Hematopoietic multipotent progenitor cell treated with erythropoietin and hydrocortisone succinate and interleukin-3 and kit ligand, for 8 days (in vitro differentiated cells): ENCODE measurements at places on chromosomes 1 and 21.

GRCh38 chr1:2911421-2912178 is 109.7 kb upstream of the ACTRT2 start:
- no peak for DNase-seq

GRCh38 chr1:205772607-205773032 is 2.7 kb downstream of the RAB29 start:
- no peak for DNase-seq

DNA sequence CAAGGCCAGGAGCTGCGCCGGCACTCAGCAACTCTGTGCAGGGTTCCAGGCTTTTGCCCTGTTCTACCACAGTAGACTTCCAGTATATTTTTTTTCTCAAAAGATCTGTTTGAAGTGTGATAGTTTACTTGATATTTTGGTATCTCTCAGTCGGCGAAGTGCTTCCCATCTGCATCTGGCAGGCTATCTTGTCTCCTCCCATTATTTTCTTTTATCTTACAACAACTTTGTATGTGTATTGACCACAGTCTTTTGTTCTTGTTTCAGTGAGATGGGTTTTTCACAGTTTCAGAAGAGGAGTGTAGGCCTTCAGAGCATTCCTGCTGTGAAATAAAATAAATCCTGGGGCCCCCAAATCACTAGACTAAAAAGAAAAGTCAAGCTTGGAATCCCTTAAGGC is 292.9 kb downstream of the PTGER3 start:
- peak; percentile 64 for DNase-seq

DNA sequence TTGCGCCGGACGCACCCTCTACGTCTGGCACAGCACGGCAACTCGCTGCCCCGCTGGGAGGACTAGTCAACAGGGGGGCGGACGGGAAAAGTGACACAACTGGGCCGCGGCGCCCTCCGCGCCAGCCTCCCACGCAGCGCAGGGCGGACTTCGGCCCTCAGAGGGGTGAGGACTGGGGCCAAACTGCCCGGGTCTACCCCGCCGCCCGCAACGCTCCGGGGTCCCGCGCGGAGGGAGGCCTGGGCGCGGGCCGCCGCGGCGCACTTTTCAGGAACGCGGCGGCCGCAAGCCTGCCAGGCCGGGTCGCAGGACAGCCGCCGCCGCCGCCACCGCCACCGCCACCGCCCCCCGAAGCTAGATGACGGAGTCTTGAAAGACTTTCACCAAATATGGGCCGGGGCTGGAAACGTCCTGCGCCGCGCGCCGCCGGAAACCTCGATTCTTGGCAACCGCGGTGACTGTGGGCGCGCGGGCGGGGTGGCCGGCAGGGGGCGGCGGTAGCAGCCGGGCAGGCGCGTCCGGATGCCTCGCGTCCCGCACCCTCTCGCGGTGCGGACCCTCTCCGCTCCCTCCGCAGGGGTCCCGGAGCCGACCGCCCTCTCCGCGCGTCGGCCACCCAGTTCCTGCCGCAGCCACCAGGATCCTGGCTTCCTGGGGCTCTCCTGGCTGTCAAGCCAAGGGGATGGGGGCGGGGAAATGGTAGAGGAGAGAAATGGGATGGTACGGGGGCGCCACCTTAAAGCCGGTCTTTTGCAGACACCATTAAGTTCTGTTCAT is 3.7 kb upstream of the CCN1 start:
- DNase-seq = peak; percentile 59

DNA sequence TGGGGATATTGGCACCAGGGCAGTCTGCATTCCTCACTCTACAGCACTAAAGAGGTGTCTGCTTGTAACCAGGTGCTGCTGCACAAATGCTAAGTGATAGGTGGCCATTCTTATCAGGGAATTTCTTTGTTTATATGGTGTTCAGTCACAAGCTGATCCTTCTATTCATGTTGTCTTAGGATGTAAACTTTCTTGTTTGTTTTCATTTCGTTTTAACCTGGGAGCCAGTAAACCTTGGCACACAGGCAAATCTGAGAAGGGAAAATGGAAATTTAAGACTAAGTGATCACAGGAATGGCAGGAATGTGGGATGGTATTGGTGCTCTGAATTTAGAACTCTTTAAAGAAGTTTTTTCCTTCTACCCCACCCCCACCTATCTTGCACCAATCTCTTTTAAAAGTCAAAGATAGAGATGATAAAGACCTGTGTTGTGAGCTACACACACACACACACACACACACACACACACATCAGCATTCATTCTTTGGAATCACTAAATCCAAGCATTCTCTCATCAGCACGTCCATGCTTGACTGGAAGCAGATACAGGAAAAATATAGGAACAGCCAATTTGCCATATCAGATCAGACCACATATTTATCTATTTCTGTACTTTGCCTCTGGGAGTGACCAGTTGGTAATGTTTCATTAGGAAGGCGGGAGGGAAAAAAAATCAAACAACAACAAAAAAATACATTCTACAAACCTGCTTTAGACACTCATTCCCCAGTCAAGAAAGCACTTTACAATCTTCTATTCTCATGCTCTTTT is 451.4 kb upstream of the ADGRL2 start:
- no peak for DNase-seq

GRCh38 chr1:243792891-243793290 is 57.2 kb downstream of the AKT3 start:
- DNase-seq = no peak

DNA sequence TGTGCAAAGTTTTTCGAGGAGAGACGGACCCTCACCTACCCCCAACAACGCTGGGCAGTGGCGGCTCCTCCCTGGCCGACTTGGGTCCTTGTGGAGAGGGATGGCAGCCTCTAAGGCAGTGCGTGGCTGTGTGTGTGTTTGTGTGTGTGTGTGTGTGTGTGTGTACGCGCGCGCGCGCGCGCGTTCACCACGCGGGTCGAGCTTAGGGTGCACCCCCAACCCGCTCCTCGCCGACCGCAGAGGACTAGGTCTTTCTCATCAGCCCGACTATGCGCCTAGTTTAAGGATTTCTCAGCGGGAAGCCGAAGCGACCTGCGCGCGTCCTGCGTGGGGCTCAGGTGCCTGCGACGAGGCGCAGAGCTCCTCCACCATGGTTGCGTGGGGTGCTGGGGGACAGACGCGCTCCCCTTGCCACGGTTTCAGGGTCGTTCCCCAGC is 940 bp downstream of the SOX13 start:
- no peak for DNase-seq

GRCh38 chr1:47598357-47598756 is 160.5 kb downstream of the FOXD2 start:
- DNase-seq = no peak

GRCh38 chr1:18077657-18078215 is 29.9 kb upstream of the IGSF21 start:
- DNase-seq = no peak

GRCh38 chr1:204511366-204511765 is 4.8 kb upstream of the MDM4 start:
- no peak for DNase-seq

DNA sequence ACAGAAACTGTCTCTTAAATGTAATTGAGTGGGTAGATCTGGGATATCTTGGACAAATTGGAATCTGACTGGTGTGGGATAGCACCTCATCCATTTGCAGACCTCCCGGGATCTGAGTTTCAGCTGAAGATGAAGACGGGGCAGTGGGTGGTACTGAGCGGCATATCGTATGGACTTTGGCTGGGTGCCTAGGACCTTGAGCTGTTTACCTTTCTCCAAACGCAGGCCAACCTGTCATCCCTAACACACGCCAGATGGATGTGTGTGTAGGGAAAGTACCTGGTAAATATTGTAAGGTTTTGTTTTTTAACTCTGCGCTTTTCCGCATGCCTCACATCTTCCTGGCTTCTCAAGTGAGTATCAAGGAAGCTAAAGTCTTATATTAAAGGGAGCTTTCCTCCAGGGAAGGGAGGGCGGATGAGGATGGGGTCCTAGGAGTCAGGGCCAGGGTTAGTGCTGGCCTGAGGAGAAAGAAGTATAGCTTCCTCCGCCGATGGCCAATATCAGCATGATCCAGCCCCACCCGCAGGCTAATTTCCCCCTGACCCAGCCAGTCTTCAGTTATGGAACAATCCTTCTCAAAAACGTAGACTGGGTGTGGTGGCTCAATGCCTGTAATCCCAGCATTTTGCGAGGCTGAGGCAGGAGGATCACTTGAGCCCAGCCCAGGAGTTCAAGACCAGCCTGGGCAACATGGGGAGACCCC is 26.2 kb downstream of the ATP8B2 start:
- no peak for DNase-seq

DNA sequence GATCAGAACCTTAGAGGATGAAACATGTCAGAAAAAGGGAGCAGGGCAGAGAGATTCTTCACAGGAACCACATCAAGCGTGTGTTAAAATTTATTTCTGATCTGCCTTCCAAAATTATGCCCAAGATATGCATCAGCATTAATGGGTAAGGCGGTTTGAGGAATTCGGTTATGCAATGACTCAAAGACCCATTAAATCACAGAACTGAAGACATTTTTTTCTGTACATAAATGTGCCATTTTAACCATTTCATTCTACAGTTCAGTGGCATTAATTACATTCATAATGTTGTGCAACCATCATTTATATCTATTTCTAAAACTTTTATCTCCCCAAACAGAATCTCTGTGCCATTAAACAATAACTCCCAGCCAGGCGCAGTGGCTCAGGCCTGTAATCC is 43.4 kb downstream of the CNST start:
- no peak for DNase-seq

GRCh38 chr1:172727956-172728603 is 69.2 kb downstream of the FASLG start:
- DNase-seq = peak; percentile 77

GRCh38 chr1:105865546-105865945 is 1190.9 kb upstream of the PRMT6 start:
- no peak for DNase-seq

DNA sequence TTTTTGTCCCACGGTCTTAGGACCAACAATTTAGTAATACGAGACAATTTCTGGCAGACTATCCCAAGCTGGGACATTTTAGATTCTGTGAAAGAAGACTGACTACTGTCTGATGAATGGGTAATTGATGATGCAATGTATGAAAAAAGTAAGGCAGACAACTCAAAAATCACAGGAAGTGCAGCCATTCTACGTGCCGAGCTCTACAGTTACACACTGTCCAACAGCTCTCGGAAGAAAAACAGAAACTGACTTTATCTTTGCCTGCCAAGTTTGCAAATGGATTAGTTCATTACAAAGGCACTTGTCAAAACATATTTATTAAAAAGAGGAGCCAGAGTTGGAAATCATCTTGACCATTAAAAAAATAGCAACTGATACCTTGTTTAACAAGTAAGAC is 31.3 kb downstream of the ZBTB8B start:
- DNase-seq = peak; percentile 11

DNA sequence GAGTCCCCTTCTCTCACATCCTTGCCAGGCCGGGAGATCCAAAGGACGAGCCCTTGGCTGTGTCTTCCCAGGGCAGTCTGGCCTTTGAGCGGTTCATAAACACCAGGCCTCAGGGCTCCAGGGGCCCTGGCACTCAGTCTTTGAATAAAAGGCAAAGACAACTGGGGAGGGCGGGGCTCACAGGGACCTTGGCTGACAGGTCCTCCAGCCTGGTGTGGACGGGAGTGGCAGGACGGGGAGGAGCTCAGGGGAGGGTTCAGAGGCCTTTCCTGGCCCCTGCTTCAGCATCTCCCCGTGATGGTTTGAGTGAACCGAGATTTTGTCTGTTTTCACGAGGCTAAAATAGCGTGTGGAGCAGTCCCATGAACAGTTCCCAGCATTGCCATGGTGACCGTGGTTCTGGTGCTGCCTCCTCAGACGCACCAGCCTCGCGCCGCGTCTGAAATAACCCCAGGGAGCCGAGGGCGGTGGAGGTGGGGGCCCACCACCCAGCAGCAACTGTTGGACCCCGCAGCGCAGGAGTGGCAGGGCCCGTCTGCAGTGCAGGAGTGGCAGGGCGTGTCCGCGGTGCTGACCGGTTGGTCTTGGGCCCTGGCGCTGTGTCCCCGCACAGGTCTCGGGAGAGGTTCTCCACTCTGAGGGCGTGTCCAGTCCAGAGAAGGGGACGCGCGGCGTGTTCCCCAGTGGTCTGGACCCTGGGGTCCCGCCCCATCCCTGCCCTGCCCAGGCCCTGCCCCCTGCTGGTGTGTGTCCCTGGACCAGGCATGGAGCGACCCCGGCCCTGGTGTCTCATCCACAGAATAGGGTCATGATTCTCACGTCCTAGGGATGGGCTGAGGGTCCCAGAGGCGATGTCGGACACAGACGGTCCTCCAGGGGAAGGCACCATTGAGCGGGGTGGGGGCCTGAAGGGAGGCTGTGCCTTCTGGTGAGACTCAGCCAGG is 7.1 kb upstream of the PRKCZ start:
- no peak for DNase-seq

DNA sequence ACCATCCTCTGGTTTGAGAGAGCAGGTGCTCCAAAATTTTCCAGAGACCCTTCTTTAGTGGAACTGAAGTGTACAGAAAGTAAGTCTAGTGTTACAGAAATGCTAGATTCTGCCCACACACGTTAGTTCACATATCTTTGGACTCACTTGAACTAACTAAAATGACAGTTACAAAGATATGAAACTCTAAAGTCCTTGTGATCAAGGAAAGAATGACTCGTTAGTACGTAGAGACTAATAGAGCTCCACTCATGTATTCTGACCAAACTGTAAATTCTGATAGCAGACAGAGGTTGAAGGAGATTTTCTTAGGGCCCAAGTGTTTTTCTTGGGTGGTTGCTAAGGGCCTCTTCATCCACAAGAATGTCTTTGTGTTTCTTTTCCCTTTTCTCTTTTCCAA is 491.5 kb upstream of the B3GALT2 start:
- peak; percentile 38 for DNase-seq

DNA sequence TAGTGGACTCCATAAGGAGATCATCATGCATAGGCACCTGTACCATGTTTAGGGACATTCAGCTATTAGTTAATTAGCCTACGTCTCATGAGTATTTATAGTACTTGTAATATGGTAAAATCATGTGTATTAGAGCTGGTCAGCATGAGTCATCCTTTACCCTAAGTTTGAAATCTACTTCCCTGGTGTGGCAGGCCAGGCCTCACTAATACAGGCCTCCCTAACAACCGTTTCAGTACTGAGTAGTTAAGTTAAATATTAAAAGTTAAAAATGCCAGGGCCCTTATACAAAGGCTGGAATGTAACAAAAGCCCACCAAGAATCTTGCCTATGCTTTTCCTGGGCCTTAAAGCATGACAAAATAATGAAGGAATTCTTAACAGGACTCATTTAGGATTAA is 356.3 kb upstream of the DPYD start:
- DNase-seq = no peak
